T-helper 2 cell (primary cell): ENCODE measurements at places on chromosomes 16 and 17.

DNA sequence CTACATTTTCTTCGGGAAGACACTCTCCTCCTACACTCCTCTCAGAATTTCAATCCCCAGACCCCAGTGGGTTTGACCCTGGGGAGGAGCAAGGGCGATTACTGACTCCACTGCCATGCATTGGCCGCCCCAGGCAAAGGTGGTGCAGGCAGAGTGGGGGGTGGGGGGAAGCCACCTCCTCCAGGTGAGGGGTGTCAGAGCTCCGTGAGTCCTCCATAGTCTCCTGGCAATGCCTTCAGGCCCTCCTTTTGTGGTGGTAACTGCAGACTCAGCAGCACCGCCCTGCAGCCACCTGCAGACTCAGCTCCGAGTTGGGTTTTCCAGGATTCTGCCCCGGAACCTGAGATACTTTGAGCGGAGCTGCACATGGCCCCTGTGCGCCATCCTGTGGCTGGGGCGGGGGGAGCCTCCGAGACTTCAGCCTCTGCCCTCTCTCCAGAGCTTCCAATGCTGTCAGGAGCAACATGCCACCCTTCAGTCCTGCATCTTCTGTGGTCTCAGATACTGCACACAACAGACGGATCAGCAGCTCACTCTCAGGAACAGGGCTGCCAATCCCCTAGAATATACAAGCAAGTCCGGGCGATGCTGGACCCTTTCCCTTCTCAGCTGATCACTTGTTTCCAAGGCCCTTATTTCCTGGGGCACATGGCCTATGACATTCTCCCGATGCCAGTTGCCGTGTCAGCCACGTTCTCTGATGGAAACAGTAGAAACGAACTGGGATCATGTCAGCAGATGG is 2.4 kb upstream of the SLC47A2 start:
- no peak for DNase-seq

DNA sequence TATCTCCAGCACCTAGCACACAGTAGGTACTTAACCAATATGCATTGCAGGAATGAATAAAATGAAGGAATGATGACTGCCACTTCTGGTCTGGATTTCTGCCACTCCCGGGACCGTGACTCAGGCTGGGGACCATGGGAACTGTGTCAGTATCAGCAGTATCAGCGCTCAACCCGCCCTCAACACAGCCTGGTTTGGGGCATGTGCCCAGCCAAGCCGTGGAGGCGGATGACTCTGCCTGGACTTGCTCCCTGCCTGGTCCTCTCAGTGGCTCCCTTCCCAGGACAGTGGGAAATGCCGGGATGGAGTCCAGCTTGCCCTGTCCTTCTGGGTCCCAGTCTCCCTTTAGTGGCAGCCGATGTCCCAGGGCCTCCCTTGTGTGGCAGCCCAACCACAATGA is 55.1 kb downstream of the SRCIN1 start:
- no peak for DNase-seq

GRCh38 chr16:2501946-2502895 is 11.5 kb upstream of the ATP6V0C start:
- no peak for DNase-seq

GRCh38 chr16:64203126-64203525 is 918.7 kb downstream of the CDH11 start:
- DNase-seq, result no peak

DNA sequence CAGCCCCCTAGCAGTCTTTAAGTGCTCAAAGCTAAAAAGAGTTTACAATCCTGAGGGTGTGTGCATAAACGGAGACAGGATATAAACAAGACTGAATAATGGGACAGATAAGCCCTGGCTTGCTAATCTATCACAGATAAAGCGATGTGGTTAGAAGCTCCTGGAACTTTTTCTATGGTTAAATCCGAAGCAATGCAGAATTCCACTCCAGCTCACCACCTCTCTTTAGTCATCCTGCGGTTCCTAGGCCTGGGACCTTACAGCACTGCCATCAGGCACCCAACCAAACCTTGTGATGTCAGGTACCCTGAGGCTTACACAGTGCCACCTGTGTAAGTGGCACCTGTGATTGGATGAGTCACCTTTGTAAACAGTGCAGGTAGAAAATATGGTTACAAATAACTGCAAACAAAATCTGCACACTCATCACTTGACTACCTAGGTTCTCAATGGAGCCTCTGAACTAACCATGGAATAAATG is 31.5 kb upstream of the B4GALNT2 start:
- DNase-seq, result no peak

DNA sequence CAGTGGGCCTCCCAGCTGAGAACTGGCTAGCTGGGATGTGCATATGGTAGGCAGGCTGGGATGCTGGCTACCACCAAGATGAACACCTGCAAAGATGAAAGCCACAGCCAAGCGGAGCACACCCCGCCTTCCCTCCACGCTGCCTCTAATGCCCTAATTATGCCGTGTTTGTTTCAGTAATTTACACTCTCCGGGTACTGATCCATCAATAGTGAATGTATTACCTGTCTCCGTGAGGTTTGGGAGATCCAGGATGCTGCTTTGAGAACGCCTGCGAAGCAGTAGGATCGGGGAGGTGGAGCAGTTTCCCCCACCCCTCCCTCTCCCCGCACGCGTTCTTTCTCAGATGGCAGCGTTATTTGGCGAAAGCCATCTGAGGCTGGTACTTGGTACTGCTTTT is 28.9 kb upstream of the GSE1 start:
- DNase-seq, result no peak

- DNase-seq, result no peak
These were observed 22.1 kb downstream of the CIBAR2 start for GRCh38 chr16:85090181-85090580.
